SHP77 treated with DMSO at 0.1 percent for 48 hours (cell line): ENCODE measurements at places on chromosomes 11 and 22.

DNA sequence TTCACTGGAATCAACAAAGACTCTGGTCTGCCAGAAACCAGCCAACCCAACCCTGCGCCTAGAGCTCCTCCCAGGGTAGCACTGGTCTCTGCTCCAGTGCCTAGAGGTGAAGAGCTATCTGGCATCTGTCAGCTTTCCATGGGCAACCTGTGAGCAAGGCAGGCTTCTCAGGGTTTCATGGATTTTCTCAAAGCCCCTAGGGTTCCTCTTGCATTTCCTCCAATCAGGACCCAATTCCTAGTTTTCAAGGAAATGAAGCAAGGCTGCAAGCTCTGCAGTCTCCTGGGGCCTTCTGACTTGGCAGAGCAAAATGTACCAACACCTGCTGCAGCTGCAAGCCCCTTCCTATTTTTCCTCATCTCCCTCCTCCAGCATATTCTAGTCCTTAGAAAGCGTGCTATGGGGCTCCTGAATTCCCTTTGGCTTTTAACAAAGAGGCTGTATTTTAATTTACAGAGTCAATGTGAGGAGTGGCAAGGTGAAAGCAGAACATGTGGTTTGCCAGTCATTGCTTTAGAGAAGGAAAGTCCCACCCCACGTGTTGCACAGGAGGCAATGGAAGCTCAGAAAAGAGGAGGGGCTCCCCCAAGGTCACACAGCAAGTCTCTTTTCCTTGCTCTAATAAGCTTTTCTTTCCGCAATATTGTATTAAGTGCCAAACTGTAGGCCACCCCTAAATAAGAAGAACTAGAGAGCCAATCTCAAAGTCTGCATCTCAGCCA lies 33.0 kb upstream of the RIC3 start:
- no peak for DNase-seq

DNA sequence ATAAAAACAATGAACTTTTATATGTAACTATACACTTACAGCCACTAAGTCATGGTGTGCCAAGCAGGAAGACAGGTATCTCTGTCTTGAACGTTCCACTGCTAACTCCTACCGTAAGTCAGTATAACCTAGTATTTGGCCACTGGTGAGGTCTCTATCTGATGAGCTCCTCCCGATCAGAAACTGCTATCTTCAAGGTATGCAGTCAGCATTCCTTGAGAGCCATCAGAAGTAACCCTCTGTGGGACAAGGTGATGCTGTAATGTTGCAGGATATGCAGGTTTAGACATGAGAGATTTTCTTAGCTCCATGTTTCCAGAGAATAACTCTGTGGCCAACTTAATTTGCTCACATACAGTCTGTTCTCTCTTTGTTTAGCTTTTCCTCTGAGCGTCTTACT lies 397.9 kb upstream of the CCDC90B start:
- no peak for DNase-seq

GRCh38 chr11:84853841-84854497 lies 773.2 kb downstream of the DLG2 start:
- DNase-seq, result no peak

DNA sequence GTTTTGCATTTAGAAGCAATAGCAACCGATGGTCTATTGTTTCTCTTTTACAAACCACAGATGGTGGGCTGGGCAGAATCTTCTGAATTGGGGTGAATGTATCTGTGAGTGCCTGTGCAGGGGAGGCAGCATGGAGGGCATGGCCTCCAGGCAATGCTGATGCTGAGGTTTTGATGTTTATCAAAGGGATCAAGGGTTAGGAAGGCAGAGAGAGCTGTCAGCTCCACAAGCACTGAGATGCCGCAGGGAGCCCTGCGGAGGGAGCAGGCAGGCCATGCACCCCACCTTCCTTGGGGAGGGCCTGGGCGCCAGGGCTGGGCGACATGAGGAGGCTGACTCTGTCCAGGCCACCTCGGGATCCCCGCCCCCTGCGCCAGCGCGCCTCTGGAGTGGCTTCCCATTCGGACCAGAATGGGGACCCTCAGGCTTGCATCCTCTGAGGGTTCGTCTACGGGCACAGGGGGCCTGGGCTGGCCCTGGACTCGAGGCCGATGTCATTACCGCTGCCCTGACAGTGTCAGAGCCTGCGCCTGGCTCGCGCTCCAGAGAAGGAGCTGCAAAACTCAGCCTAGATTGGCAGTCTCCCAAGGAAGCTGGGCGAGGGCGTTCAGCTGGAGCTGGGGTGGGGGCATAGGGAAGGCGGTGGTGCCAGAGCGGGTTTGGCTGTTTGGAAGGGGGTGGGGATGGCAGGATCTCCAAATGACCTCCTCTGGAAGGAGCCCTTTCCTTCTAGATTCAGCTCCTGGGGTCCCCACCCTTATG lies 13.9 kb upstream of the TH start:
- no peak for DNase-seq

DNA sequence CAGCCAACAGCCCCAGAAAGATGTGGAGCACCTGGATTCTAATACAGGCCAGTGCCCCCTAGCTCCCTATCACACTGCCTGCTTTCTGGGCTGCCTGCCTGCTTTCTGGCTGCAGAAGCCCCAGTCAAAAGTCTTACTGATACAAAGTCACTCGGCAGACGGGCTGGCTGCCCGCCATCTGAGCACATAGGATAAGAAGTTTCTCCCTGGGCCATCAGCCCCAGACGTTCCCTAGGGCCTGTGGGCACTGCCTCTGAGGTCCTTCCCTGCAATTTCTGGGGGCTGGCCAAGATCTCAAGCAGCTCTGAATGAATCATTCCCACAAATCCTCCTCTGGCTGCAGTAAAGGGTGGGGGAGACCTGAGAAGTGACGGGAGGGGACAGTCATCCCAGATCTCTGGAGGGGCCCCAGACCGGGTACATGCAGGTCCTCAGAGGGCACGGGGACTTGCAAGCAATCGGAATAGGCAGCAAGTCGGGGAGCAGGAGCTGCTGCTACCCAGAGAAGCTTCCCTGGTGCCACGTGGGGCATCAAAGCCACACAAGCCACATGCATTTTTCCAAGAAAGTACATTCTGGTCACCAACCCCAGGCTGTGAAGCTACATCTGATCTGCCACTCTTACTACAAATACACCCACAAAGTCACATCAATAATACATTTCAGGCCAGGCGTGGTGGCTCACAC lies 4.7 kb downstream of the TPST2 start:
- no peak for DNase-seq
